Activated CD4-positive, alpha-beta T cell treated with anti-CD3 and anti-CD28 coated beads for 36 hours (primary cell): ENCODE measurements at places on chromosomes 2 and 18. TPM values are rescaled to one million over a fixed set of nuclear protein-coding genes. Genes with fewer than 3 reads are reported as not detected.

Gene HNMT
- not detected for total RNA-seq

Gene REG1A
- not detected for total RNA-seq

Gene ASB18
- total RNA-seq: not detected

Gene KCNJ3
- total RNA-seq: not detected

- no peak for DNase-seq
Measured at GRCh38 chr18:29140590-29140989, 963.7 kb upstream of the CDH2 start.

GRCh38 chr18:25365242-25365641, 13.3 kb upstream of the ZNF521 start:
- no peak for DNase-seq

DNA sequence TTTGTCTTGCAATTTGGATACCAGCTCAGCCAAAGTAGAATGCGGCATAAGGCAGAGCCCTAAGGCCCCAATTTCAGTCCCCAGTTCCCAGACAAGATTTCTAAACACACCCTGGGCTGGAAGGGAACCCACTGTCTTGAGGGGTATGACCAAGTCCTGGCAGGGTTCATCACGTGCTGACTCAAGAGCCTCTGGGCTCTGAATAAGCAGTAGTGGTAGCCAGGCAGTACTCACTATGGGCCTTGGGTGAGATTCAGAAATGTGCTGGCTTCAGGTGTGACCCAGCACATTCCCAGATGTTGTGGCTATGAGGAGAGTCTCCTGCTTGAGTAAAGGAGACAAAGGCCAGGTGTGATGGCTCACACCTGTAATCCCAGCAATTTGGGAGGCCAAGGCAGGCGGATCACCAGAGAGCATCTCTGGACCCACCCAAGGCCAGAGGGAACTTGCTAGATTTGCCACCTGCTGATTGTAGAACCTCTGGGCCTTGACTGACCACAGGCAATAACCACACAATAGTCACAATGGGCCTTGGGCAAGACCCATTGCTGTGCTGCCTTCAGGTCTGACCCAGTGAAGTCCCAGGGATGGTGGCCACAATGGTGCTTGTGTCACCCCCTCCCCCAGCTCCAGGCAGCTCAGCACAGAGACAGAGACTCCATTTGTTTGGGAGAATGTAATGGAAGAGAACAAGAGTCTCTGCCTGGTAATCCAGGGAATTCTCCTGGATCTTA, 74.9 kb downstream of the ATL2 start:
- no peak for DNase-seq

DNA sequence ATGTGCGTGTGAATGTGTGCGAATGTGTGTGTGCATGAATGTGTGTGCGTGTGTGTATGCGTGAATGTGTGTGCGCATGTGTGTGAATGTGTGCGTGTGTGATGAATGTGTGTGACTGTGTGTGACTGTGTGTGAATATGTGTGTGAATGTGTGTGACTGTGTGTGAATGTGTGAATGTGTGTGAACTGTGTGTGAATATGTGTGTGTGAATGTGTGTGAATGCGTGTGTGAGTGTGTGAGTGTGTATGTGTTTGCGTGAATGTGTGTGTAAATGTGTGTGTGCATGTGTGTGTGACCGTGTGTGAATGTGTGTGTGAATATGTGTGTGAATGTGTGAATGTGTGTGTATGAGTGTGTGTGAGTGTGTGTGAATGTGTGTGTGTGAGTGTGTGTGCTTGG, 1103.8 kb downstream of the TSN start:
- DNase-seq: no peak

DNA sequence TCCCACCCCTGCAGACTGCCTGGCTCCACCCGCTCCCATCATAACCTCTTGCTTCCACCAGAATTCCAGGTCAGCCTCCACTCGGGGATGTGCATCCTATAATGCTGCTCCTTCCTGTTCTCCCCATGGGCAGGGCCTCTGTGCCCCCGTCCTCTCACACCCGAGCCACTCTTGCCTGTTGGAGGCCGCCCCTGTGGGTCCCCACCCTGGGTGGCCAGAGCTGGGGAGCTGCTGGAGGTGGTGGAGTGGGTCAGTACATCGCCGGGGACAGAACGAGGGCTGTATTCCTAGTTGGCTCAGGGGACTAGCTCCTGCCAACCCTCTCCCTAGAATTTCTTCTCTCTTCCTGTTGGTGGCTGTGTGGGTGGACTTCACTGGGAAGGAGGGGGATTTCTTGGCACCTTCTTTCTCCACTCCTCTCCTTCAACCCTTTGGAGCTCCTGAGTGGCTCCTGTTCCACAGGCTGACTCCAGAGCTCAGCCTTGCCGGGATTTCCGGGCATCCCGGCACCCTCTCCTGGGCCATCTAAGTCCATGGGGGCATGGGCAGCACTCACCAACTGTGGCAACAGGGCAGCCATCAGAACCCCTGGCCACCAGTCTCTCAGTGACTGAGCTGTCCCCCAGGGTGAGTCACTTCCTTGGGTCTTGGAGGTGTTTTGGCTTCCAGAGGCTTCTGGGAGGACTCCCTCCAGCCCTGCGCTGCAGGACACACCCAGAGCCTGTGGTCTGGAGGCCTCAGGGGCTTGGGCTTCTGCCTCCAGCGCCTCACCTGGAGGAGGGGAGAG, 88.2 kb upstream of the MCFD2 start:
- DNase-seq: no peak
